Mucosa of gallbladder (tissue), 1 donor: ENCODE measurements at places on chromosomes 7 and 10.

- no peak for DNase-seq
Observed at GRCh38 chr10:64040781-64041180, 519.6 kb downstream of the REEP3 start.

DNA sequence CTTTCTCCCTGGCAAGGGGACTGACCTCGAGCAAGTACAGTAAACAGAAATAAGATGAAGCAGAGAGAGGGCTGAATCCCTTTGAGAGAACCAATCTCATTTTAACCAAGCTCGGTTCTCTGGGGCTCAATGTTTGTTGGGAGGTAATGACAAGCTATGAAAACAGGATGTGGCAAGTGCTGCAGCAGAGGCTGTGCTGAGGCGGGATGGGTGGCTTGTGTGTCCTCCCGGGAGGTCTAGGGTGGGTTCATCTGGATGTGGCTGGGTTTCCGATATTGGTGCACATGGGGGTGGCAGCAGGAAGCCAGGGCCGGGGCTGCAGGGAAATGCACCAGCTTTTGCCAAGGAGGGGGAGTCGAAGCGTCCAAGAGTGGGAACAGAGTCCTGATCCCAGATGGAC lies 84.5 kb downstream of the AOAH start:
- peak; percentile 18 for DNase-seq

GRCh38 chr10:77680065-77680464 lies 42.5 kb upstream of the KCNMA1 start:
- no peak for DNase-seq

DNA sequence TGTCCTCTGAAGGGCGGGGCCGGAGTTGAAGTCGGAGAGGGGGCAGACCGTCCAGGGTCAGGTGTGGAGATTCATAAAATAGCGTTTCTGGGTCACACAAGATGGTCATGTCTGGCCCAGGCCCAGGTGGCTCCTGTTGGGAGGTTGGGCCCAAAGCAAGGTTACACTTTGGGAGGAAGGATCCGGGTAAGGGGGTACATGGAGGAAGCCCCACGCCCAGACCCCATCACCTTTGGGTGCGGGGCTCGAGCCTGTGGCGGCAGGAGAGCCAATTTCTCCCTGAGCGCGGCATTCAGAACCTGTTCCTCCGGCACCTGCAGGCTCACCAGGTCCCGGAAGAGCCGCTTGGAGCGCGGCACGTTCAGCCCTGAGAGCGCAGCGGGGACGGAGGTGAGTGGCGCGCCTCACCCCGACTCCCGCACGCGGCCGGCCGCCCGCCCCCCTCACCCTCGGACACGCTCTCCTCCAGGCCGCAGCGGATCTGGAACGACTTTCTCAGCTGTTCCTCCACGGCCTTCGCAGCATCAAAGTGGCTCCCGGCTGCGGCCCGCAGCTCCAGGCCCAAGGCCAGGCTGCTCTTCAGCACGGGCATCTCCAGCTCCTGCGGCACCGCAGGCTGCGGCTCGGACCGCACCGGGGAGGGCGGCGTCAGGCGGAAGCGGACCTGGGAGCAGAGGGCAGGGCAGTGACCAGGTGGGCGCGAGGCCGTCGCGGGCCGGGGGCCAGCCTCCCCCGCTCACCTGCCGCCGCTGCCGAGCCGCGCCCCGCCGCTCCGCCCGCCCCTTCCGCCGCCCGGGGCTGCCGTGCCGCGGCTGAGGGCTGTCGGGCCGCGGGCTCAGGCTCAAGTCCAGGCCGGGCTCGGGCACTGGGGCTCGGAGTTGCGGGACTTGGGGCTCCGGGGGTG lies 644 bp downstream of the PPP1R35 start:
- DNase-seq, result peak; percentile 34

- DNase-seq, result no peak
Observed at GRCh38 chr10:3807211-3807927, 22.4 kb upstream of the KLF6 start.

DNA sequence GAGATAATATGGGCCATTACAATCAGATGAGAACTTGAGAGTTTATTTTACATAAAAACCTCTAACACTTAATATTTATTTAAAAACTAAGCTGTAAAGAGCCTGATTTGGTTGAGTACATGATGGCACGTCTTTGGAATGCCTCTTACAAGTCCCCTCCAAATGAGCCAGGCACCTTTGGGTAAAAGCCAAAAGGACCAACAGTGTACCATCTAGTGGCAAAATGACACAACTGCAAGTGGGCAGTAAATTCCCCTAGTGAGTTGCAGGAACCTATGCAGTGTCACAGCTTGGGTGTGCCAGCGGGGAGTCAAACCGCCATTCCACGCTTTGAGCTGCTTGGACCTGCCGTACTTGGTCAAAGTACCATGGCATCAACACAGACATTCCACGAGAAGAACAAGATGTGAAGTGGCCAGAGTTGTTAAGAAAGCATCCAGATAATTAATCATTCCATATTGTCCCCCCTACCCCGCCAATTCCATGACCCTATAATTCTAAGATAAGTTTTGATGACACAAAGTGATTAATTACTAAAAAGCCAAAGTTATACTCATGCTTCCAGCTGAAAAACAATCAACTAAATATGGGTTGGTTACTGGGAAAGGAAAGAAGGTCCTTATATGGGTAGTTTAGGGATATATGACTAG lies 115.2 kb downstream of the SORBS1 start:
- peak; percentile 60 for DNase-seq

- DNase-seq, result no peak
Observed at GRCh38 chr10:121373411-121373810, 224.8 kb downstream of the FGFR2 start.

DNA sequence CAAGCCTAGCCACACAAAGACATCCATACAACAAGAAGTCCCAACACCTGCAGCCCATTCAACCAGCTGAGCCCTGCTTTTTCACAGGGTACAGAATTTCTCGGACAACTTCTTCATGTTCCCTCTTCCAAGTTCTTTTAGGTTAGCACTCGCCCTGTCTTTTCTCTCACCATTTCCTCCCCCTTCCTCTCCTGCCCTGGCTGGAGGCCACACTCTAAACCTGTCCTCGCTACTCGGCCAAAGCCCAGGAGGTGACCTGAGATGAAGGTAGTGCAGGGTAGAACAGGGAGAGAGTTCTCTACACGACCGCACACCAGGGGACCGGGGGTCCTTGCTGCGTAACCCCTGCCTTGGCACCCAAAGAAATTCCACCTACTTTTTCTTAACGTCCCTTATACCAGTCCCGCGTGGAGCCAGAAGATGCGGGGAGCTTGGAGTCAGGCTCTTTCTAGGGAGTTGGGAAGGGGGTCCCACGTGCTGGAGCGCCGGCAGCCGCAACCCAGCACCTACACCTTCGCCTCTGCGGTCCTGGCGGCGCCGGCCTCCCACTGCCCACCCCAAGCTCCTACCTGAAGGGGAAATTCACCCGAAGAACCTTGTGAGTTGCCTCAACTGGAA lies 16.0 kb upstream of the DLX6 start:
- DNase-seq, result no peak

- peak; percentile 66 for DNase-seq
Observed at GRCh38 chr7:155380221-155380861, 77.6 kb upstream of the EN2 start.

DNA sequence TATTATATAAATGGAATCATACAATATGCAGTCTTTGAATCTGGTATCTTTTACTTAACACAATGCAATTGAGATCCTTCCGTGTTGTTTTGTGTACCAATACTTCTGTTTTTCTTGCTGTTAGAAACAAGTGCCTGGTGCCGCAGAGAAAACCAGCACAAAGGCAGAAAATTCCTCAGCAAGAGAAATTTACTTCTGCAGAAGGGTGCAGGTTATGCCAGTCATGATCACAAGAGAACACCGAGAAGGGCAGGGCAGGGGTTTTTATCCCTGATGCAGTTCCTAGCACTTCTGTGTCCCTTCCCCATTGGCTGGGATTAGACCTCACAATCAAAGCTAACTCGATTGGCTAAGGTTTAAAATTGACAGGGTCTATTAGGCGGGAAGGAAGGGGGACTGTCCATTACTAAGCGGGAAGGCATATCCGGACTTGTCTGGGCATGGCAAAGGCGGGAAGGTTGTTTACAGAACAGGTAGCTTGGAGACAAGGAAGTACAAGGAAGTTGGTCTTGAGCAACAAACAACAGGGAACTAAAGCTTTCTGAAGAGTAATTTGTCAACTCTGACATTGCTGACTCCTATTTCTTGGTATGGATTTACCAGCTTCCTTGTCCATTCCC lies 2.4 kb upstream of the ZNF33B start:
- peak; percentile 83 for DNase-seq

DNA sequence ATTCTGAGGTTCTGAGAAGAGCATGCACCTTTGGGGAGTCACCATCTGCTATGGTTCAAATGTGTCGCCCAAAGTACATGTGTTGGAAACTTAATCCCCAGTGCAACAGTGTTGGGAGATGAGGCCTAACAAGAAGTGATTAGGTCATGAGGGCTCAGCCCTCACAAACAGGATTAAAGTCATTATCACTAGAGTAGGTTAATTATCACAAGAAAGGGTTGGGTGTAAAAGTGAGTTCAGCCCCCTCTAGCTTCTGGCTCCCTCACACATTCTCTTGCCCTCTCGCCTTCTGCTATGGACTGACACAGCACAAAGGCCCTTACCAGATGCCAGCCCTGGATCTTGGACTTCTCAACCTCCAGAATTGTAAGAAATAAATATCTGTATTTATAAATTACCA lies 100.3 kb upstream of the C10orf90 start:
- DNase-seq, result no peak
